Heart right ventricle (tissue), 16 donors: ENCODE measurements at places on chromosomes 3 and 15. TPM values are rescaled to one million over a fixed set of nuclear protein-coding genes. Genes with fewer than 3 reads are reported as not detected.

- no peak for DNase-seq
Observed at GRCh38 chr15:45114076-45114750, at the start of the genes DUOX2 and DUOXA2. Gene DUOX2 (minus strand): TSS chr15:45114172. CDS start chr15:45113411, 761 bp downstream. Gene DUOXA2 (plus strand): TSS chr15:45114326. CDS start chr15:45114606, 280 bp downstream.

DNA sequence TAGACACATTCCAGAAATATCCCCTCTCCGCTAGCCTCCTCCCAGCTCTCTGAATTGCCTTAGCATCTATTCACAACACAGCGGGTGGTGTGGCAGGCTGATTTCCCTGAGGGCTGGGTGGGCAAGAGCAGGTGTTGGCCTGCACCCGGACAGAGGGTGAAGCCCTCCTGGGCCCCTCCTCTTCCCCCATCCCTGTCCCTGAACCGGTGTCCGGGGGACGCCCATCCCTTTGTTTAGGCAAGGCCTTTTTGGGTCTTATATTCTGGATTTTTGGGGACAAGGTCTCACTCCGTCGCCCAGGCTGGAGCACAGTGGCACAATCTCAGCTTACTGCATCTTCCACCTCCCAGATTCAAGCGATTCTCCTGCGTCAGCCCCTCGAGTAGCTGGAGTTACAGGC is 55.2 kb upstream of the KLHL25 start:
- no peak for DNase-seq

The SLC28A1 gene
- 1.4 TPM for total RNA-seq

The NAALADL2 gene
- total RNA-seq: 4.9 TPM

- DNase-seq: no peak
Observed at GRCh38 chr15:87287156-87287555, 969.4 kb downstream of the NTRK3 start.

DNA sequence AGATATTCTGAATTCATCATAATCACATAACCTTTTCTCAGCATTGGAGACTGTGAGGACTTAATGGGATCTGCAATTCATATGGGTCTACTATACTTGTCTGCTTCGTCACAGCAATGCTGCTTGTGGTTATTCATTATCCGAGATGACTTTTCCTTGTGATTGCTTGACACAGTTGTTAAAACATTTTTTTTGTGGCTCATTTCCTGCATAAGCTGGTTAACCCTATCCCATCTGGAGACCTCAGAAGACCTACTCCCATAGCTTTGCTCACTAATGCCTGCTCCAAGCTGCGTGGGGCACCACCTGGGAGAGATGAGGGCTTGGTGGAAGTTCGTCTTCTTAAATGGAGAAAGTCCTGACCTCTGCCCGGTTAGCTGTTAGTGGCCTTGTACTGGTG is 360.8 kb downstream of the CHST2 start:
- DNase-seq: no peak

DNA sequence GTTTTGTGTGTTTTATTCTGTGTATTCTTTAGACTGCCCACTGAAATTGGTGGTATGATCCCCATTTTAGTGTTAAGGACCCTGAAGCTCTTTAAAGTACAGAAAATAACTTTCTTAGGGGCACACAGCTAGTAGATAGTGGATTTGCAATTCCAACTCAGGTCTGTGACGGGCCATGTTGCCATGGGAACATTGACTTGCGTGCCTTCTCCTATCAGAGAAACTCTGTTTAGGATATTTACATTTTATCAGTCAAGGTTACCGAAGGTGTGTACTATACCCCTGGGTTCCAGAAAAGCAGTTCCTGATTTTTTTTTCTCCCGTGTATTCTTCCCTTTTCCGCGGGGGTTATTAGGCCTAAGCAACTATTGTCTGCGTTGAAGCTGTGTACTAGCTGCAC is 19.4 kb downstream of the MYZAP start:
- no peak for DNase-seq

GRCh38 chr3:129317014-129317771 is 38.5 kb downstream of the HMCES start:
- DNase-seq: no peak

DNA sequence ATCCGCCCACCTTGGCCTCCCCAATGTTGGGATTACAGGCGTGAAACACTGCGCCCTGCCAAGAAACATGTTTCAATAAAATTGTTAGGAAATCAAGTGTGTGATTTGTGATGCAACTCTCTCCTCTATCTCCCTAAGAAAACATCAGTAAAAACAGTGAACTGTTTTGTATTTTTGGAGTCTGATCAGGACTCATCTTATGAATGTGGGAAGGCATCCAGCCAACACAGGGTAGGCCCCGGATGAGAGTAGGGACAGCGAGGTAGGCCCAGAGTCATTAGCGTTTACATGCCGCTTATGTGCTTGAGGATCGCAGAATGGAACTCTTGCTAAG is 884 bp upstream of the GLYCTK start:
- no peak for DNase-seq

DNA sequence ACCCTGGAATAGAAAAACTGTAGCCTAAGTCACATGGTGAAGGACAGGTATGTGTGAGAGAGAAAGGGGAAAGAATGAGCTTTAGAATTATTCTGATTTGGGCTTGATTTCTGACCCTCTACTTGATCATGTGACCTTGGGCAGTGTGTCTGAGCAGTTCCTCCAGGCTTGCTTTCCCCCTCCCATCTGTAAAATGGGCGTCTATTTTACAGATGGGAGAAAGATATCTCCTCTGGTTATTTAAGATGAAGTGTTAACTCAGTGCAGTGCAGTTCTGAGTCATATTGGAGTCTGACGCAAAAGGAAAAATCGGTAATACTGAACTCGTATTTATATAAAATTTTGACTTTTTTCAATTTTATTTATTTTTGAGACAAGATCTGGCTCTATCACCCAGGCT is 38.1 kb upstream of the LMOD3 start:
- no peak for DNase-seq

DNA sequence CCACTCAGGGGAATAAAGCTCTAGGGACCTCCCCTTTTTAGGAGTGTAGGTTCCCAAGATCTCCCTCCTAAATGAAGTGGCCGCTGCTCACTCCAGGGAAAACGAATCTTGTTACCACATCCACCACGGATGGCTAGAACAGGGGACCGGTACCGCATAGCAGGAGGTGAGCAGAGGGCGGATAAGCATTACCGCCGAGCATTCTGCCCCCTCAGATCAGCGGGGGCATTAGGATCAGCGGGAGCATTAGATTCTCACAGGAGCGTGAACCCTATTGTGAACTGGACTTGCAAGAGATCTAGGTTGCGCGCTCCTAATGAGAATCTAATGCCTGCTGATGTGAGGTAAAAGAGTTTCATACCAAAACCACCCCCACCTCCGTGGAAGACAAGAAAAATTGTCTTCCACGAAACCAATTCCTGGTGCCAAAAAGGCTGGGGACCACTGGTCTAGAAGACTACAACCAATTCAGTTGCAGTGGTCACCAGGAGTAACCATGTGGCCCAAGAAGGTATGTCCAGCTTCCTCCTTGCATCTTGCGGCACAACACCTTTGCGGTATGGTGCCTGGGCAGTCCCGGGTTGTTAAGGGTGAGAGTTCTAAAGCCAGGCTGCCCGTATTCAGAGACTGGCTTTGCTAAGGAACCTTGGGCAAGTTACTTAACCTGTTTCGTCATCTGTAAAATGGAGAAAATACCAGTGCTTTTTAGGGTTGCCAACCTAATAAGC is 1.1 kb upstream of the SS18L2 start:
- DNase-seq: no peak

DNA sequence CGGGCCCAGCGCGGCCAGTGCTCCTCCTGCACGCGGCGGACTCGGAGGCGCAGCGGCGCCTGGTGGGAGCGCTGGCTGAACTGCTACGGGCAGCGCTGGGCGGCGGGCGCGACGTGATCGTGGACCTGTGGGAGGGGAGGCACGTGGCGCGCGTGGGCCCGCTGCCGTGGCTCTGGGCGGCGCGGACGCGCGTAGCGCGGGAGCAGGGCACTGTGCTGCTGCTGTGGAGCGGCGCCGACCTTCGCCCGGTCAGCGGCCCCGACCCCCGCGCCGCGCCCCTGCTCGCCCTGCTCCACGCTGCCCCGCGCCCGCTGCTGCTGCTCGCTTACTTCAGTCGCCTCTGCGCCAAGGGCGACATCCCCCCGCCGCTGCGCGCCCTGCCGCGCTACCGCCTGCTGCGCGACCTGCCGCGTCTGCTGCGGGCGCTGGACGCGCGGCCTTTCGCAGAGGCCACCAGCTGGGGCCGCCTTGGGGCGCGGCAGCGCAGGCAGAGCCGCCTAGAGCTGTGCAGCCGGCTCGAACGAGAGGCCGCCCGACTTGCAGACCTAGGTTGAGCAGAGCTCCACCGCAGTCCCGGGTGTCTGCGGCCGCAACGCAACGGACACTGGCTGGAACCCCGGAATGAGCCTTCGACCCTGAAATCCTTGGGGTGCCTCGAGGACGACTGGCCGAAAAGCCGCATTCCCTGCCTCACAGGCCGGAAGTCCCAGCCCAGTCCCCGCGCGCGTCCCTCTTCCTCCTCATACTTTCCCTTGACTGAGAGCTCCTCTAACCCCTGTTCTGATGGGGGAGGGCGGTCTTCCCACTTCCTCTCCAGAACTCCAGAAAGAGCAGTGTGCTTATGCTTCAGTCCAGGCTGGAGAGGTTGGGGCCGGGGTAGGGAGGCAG is 1.4 kb upstream of the IL17RC start:
- peak; percentile 78 for DNase-seq

GRCh38 chr3:128168836-128169235 is 15.6 kb downstream of the EEFSEC start:
- DNase-seq: no peak

- DNase-seq: no peak
Observed at GRCh38 chr3:127224118-127224517, 31.2 kb downstream of the PRR23E start.

The SCAMP5 gene
- total RNA-seq: 0.55 TPM

DNA sequence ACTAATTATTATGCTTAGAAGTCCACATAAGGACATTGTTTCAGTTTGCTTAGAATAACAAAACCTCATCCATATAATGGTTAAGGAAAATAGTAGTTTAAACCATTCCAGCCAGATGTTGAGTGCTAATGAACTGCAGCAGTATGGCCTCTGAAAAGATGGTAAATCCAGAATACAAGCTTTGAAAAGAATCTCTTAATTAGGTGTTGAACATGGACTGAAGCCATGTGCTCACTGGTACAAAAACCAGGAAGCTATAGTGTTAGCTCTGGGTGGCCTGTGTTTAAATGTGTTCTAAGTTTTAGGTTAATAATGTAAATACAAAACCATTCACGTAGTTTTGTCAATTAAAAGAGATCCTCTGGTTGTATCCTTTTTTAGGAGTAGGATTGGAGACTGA is 78.2 kb downstream of the GALK2 start:
- DNase-seq: no peak

The MEGF11 gene
- total RNA-seq: not detected

GRCh38 chr3:172606021-172606420 is 82.8 kb upstream of the TNFSF10 start:
- no peak for DNase-seq

GRCh38 chr3:70120357-70120966 is 120.9 kb downstream of the SAMMSON start:
- DNase-seq: peak; percentile 28

DNA sequence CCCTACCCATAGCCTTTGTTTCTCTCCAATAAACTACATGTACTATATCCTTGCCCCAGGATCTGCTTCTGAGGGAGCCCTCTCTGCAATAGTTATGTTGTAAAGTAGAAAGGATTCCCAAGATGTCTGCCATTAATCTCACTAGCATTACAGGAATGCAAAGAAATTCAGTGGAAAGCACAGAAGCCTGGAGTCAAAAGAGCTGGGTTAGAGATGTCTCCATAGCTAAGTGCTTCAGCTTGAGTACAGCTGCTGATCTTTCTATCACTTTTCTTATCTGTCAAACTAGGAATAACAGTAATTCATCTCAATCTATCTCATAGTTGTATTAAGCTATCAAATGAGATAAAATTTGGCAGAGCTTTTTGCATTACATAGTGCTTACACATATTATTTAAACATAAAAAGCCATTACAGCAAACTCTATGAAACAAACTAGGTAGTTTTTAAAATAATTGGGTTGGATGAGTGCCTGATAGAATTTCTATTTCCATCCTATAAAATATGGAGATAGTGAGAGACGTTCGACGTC is 799.5 kb upstream of the SEMA6D start:
- DNase-seq: no peak

DNA sequence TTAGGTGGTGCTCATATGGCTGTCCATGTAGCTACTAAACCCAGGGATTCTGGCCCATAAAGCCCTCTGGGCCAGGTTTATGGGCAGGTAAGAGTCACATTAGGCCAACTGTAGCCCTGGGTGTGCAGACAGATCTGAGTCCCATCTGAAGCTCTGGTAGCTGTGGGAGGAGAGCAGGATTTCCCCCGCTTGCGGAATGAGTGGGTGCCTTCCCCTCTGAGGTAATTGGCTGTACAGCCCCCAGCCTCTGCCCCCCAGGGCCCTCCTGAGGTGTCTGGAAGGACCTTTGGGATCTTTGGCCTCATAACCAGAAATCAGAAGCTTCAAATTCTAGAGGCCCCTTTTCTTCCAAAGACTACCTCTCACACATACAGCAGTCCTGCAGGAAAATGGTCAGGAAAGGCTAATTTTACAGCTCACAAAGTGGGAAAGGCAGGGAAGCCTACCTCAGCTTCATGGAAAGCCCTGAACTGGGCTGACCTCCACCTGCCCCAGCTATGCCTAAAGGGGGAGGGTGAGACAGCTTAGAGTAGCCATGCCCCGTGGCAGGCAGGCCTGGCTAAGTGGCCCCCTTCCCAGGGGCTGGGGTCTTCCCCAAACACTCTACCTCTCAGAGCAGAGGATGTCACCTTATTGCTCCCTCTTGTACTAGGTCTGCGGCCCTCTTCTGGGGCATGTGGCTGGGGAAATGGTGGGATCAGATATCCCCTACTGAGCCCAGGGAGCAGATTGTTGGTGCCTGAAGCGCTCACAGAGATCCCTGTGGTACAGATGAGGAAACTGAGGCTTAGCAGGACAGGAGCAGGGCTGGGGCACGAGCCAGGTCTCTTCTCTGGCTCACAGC is 16.8 kb downstream of the HEMK1 start:
- DNase-seq: no peak

GRCh38 chr3:99651531-99651930 is 13.1 kb downstream of the COL8A1 start:
- DNase-seq: no peak

DNA sequence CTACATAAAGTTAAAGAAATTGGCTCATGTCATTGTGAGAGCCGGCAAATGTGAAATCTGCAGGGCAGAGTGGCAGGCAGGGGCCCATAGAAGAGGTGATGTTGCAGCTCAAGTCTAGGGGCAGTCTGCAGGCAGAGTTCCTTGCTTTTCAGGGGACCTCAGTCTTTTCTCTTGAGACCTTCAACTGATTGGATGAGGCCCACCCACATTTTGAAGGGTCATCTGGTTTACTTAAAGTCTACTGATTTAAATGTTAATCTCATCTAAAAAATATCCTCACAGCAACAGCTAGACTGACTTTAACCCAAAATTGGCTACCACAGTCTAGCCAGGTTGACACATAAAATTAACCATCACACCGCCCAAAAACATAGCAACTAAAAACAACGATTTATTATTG is 77.6 kb upstream of the ALDH1L1 start:
- no peak for DNase-seq

The IQCH gene
- 0.89 TPM for total RNA-seq

GRCh38 chr3:12444582-12445471 is 39.5 kb upstream of the TSEN2 start:
- DNase-seq: peak; percentile 45

DNA sequence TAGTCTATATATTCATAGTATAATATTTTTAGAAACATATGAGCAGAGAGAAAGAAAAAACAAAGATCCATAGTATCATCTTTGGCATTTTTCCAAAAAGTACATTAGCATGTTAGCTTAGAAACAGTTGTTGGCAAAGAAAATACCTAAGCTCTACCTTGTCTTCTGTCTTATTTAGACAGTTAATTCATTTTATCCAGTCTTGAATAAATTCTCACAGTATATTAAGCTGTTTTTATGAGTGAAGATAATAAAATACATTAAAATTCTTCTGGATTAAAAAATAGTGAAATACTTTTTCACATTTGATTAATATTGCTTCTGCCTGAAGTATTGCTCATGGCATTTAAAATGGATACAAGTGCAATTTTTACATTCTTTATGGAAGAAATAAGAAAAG is 145.2 kb downstream of the ZIC1 start:
- DNase-seq: no peak
